ENCODE measurements at places on chromosomes 16 and 17.

DNA sequence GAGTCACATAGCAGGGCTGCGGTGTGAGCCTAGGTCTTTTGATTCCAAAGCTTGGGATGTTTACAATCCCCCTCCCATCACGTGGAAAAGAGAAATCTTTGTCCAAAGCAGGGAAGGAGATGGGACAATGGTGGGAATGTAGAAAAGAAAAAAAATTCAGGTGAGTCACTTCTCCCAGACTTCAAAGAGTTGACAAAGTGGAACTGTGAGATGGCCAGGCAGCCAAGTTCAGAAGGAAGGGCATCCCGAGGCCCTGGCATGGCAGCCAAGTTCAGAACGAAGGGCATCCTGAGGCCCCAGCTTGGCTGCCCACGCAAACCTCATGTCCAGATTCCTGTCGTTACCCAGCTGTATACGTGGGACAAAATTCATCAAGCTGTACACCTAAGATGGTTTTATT, 47.5 kb downstream of the FOXL1 start:
- H3K4me3 ChIP-seq, result no peak overlapping the region
- H3K4me1 ChIP-seq, result peaks cover 10% of the 10 kb centered on the region
- no peak overlapping the region for H3K27ac ChIP-seq
- H3K27me3 ChIP-seq, result no peaks in the 10 kb centered on the region

DNA sequence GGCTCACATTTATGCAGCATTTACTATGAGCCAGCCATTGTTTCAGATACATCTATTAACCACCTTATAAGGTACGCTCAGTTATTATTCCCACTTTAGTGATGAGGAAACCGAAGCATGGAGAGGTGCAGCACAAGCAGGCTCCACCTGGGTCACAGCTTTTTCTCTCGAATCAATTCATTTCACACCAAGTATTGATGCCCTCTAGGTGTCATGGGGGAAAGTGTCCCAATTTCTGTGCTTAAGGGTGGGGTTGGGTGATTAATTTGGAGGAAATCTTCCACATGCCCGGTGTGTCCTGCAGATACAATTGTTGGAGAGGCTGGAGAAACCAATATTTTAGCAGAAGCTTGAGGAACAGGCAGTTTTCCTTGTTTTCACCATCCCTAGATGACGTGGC, 62.7 kb upstream of the DNAJA2 start:
- no peak for DNase-seq
- H3K27ac ChIP-seq, result no peak overlapping the region
- H3K4me1 ChIP-seq, result peaks cover 6% of the 10 kb centered on the region
- H3K4me3 ChIP-seq, result no peak overlapping the region
- no peaks in the 10 kb centered on the region for H3K27me3 ChIP-seq

- H3K36me3 ChIP-seq, result no peaks in the 10 kb centered on the region
- no peak overlapping the region for H3K4me3 ChIP-seq
- H3K27me3 ChIP-seq, result no peaks in the 10 kb centered on the region
Observed at GRCh38 chr17:9519583-9520272, 55.9 kb downstream of the STX8 start.

GRCh38 chr17:50684612-50685333, 22.9 kb downstream of the ANKRD40 start:
- H3K4me3 ChIP-seq, result no peak overlapping the region
- DNase-seq, result no peak

GRCh38 chr17:64155129-64155528, 25.2 kb upstream of the ERN1 start:
- H3K4me3 ChIP-seq, result no peak overlapping the region
- DNase-seq, result no peak
- H3K4me1 ChIP-seq, result no peaks in the 10 kb centered on the region
- H3K36me3 ChIP-seq, result peaks cover 6% of the 10 kb centered on the region

- DNase-seq, result no peak
- peaks cover 22% of the 10 kb centered on the region for H3K36me3 ChIP-seq
- H3K27me3 ChIP-seq, result no peaks in the 10 kb centered on the region
- no peak overlapping the region for H3K27ac ChIP-seq
Observed at GRCh38 chr17:57995076-57995956, 7.3 kb upstream of the VEZF1 start.

GRCh38 chr17:73141411-73141810, 23.4 kb upstream of the SSTR2 start:
- H3K27ac ChIP-seq, result no peak overlapping the region
- no peak for DNase-seq

DNA sequence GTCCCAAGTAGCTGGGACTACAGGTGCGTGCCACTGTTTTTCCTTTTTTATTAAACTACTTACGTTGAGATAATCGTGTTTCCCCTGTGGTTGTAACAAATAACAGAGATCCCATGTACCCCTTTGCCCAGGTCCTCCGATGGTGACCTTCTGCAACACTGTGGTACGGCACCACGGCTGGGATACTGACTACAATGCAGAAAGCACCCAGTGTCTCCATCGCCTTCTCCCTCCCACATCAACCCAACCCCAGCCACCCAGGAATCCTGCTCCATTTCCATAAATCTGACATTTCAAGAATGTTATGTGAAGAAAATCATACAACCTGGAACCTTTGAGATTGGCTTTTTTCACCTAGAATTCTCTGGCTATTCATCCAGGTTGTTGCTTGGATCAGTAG, 22.1 kb downstream of the MPRIP start:
- H3K27ac ChIP-seq, result no peak overlapping the region
- peaks cover 20% of the 10 kb centered on the region for H3K4me1 ChIP-seq

DNA sequence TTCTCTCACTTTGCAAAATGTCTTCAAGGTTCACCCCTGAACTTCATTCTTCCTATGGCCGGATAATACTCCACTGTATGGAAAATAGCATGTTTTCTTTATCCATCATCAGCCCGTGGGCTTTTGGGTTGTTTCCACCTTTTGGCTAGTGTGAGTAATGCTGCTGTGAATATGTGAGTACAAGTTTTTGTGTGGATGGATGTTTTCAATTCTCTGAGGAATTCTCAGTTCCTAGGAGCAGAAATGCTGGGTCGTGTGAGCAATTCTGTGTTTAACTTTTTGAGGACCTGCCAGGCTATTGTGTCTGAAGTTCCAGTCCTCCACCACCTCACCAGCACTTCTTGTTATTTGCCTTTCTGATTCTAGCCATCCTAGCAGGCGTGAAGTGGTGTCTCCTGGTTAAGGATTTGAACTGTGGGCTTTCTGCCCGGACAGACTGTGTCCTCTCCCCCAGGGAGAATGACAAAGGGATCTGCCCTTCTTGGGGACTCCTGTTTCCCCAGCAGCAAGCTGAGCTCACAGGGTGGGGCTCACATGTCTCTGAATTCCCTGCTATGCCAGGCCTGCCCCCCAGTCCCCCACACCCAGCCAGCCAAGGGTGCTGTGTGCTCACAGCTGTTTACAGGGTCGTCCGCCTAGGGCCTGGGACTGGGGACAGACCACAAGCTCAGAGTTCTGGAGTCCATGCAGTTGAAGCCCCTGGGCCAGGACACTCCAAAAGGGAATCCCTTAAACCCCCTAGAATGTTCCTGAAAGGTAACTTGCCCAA, 92.2 kb upstream of the CIBAR2 start:
- no peak overlapping the region for H3K27ac ChIP-seq
- no peaks in the 10 kb centered on the region for H3K36me3 ChIP-seq
- peaks cover 38% of the 10 kb centered on the region for H3K4me1 ChIP-seq
- H3K4me3 ChIP-seq, result no peak overlapping the region
- DNase-seq, result no peak

GRCh38 chr16:63059676-63060075, 1023.4 kb upstream of the CDH8 start:
- no peaks in the 10 kb centered on the region for H3K4me1 ChIP-seq
- H3K4me3 ChIP-seq, result no peak overlapping the region
- no peaks in the 10 kb centered on the region for H3K36me3 ChIP-seq
- no peak overlapping the region for H3K27ac ChIP-seq
- DNase-seq, result no peak

GRCh38 chr17:4777969-4778760, 6.5 kb downstream of the TM4SF5 start:
- no peaks in the 10 kb centered on the region for H3K36me3 ChIP-seq
- no peak for DNase-seq
- no peaks in the 10 kb centered on the region for H3K27me3 ChIP-seq
- H3K27ac ChIP-seq, result no peak overlapping the region
- no peaks in the 10 kb centered on the region for H3K4me1 ChIP-seq
- no peak overlapping the region for H3K4me3 ChIP-seq

- H3K27me3 ChIP-seq, result no peaks in the 10 kb centered on the region
- H3K36me3 ChIP-seq, result no peaks in the 10 kb centered on the region
- H3K27ac ChIP-seq, result no peak overlapping the region
- H3K4me3 ChIP-seq, result no peak overlapping the region
- no peak for DNase-seq
- no peaks in the 10 kb centered on the region for H3K4me1 ChIP-seq
Observed at GRCh38 chr17:13749166-13749890, 147.6 kb upstream of the HS3ST3A1 start.

- peaks cover 6% of the 10 kb centered on the region for H3K4me1 ChIP-seq
- no peaks in the 10 kb centered on the region for H3K36me3 ChIP-seq
- H3K27ac ChIP-seq, result no peak overlapping the region
- DNase-seq, result no peak
Observed at GRCh38 chr17:67280279-67280678, 35.3 kb upstream of the HELZ start.

DNA sequence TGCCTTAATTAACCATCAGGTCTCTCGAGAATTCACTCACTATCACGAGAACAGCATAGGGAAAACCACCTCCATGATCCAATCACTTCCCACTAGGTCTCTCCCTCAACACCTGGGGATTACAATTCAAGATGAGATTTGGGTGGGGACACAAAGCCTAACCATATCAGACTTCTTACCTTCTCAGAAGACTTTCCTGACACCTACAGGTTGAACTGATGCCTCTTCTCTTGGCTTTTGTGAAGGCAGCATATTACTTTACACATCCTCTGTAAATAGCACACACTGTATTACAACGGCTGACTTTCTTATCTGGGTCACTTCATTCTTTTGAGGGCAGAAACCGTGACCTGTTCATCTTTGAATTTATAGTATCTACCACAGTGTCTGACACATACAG, 23.6 kb downstream of the BMERB1 start:
- DNase-seq, result no peak
- H3K4me3 ChIP-seq, result no peak overlapping the region
- no peaks in the 10 kb centered on the region for H3K4me1 ChIP-seq
- no peak overlapping the region for H3K27ac ChIP-seq
- no peaks in the 10 kb centered on the region for H3K27me3 ChIP-seq

DNA sequence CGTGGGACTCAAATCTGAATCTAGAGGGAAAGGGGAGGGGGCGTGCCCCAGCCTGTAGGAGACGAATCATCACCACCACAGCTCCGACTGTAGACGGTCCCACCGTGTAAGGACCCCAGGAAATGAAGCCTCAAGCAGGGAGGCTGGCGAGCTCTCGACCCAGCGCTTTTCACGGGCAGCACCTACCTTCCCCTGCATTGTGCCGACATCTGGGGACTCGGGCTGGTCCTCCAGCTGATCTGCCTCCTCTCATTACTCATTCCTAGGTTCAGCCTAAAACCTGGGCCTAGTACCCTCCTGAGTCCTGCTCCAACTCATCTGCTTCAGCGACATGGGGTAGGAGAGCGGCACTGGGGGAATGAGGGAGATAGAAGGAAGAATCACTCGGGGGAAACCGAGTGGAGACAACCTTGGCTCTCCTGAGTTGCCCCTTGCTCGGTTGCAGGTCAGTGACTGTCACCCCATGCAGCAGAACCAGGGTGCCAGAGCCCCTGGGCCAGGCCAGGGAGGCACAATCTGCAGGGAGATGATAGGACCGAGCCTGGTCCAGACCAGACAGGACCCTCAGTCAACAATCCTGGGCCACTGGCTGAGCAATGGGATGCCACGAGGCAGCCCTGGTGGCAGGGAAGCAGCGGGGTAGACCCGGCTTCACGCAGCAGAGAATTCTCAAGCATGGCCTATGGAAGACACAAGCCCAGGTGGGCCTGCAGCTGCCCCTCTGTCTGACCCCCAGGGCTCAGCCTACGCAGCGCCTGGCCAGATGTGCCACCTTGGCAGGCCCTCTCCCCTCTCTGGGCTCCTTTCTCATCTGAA, 833 bp upstream of the BCAR1 start:
- no peaks in the 10 kb centered on the region for H3K27me3 ChIP-seq
- DNase-seq, result no peak
- peak overlapping the region; percentile 96 for H3K27ac ChIP-seq
- H3K36me3 ChIP-seq, result no peaks in the 10 kb centered on the region
- peaks cover 85% of the 10 kb centered on the region for H3K4me1 ChIP-seq

DNA sequence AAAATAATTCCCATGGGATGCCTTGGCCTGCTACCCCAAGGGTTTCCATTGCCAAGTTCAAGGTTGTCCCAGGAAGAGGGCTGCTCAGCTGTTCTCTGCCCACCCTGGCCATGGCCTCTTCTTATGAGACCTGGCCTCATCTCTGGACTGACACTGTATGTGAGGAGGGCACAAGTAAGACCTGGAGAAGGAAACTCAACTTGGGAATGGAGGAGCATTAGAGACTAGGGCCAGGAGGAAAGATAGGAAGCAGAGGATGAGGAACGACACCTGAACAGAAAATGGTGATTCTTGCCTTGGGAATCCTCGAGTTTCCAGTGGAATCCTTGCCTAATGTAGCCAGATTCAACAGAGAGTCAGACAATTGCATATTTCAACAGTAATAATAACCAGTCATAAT, 24.6 kb upstream of the GOSR2 start:
- no peak for DNase-seq
- no peak overlapping the region for H3K27ac ChIP-seq
- no peaks in the 10 kb centered on the region for H3K4me1 ChIP-seq
- H3K36me3 ChIP-seq, result no peaks in the 10 kb centered on the region

- H3K27ac ChIP-seq, result no peak overlapping the region
- no peaks in the 10 kb centered on the region for H3K27me3 ChIP-seq
- H3K4me1 ChIP-seq, result no peaks in the 10 kb centered on the region
- H3K36me3 ChIP-seq, result no peaks in the 10 kb centered on the region
- no peak overlapping the region for H3K4me3 ChIP-seq
Observed at GRCh38 chr17:14752011-14752410, 451.1 kb downstream of the HS3ST3B1 start.

DNA sequence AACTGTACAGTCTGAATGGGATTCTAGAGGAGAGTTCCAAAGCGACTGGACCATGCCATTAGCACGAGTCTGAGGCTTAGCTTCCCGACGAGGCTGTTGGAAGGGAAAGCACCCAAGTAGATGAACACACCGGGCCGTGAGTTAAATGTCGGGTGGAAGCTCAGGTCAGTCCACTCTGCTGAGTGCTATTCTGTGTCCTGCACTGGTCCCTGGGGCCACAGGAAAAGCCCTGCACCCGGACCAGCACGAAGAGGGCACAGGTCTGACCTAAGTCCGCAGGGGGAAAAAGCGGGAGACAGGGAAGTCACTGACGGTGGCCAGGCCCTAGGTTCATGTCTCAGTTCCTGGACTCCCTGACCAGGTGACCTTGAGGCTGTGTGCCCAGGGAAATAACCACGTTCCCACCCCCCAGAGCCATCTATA, 44.1 kb upstream of the RBFOX3 start:
- H3K27me3 ChIP-seq, result no peaks in the 10 kb centered on the region
- H3K36me3 ChIP-seq, result no peaks in the 10 kb centered on the region
- no peaks in the 10 kb centered on the region for H3K4me1 ChIP-seq
- DNase-seq, result no peak

- H3K4me3 ChIP-seq, result no peak overlapping the region
- H3K4me1 ChIP-seq, result no peaks in the 10 kb centered on the region
- H3K27ac ChIP-seq, result no peak overlapping the region
- peaks cover 60% of the 10 kb centered on the region for H3K27me3 ChIP-seq
- H3K36me3 ChIP-seq, result no peaks in the 10 kb centered on the region
Observed at GRCh38 chr16:86755571-86756006, 177.2 kb downstream of the FOXL1 start.
